SK-N-DZ (cell line): ENCODE measurements at places on chromosomes 12 and 14.

- DNase-seq, result peak; percentile 52
These were observed 110.3 kb downstream of the DICER1 start for GRCh38 chr14:95046711-95047681.

GRCh38 chr12:92987362-92987761 is 58.3 kb upstream of the EEA1 start:
- peak; percentile 55 for DNase-seq

DNA sequence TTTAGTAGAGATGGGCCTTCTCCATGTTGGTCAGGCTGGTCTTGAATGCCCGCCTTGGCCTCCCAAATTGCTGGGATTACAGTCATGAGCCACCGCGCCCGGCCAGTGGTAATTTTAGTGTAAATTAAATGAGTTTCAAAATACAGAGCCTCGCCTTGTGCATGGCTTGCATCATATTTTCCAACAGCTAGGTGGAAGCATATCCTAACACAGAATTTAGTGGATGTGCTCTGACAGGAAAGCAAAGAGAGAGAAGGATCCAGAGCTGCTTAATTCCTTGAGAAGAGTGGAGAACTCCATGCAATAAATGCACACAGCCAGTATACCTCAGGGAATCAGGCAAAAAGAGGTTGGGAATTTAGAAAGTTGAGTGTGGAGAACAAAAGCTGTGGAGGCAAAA is 2.5 kb downstream of the OR6C2 start:
- no peak for DNase-seq

GRCh38 chr12:3168223-3169221 is 91.3 kb downstream of the TSPAN9 start:
- no peak for DNase-seq

DNA sequence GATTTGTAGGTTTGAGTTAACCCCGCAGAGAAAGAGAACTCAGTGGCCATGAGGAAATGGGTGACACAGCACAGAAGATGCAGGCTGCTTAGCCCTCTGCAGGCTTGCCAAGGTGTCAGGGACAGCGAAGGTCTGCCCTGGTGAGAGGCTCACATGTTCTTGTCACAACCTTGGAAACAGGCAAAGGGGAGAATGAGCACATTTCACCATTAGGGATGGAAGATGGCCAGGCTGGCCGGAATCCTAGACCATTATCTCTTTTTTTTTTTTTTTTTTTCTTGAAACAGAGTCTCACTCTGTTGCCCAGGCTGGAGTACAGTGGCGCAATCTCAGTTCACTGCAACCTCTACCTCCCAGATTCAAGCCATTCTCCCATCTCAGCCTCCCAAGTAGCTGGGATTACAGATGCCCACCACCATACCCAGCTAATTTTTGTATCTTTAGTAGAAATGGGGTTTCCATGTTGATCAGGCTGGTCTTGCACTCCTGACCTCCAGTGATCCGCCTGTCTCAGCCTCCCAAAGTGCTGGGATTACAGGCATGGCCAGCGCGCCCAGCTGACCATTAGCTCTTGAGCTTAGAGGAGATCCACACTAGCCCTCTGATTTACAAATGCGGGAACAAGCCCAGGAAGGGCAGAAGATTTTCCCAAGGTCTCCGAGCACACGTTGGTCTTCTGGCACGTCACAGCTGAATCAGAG is 34.6 kb downstream of the LTBP2 start:
- no peak for DNase-seq

DNA sequence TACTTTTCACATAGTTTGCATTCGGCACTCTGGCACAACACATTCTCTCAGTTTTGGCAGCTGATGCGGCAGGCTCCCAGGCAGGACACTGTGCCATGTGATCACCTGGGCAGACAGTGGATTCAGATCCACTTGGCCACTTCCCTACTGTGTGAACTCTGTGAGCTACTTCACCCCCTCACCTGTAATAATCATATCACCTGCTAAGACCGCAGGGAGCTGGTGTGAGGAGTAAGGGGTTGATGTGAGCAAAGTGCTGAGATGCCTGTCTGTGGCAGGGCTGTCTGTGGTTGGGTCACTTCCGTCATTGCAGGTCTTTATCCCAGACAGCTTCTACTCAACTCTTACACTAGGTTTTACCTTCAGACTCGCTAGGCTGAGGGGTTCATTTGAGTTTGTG is 50.4 kb upstream of the AMN start:
- no peak for DNase-seq

- DNase-seq, result no peak
These were observed 11.5 kb downstream of the GPR33 start for GRCh38 chr14:31476131-31476866.

- DNase-seq, result no peak
These were observed 30.0 kb downstream of the POLE start for GRCh38 chr12:132657004-132657727.

DNA sequence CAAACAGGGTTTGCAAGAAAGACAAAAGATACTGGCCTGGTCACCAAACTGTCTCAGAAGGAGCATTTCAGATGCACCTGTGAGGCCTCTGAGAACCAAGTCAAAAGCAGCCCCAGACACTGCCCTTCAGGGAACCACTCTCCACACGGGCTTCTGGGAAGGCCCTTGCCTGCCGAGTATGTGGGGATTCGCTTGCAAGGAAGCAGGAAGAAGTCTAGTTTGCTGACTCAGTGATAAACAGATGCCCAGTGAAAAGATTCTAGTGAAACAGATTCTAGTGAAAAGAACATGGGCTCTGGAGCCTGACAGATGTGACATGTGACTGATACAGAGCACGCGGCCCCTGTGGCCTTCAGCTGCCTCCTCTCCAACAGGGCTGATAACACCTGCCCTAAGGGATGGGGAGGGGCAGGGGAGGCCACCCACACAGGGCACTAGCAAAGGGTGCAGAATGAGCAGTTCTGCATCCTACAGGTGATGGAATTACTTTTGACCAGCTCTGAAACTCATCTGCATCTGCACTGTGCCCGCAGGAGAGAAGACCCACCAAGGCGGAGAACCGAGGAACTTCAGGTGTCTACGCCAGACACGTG is 19.1 kb downstream of the AMN start:
- DNase-seq, result no peak

DNA sequence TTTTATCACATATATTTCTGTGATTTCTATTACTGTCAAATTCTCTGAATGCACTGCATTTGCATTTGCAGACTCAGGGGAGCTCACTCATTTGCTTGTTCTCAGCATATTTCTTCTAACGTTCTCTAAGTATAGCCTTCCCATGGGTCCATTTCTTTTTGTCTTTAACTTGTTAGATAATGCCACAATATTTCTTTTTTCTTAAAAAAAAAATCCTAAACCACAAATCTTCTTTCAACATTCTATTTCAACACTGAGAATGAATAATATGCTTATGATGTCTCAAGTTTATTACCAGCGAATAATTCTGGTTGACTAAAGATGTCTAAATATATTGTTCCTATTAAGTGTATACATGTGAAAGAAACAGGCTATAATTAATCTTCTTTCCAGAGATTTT is 200.2 kb downstream of the ANO6 start:
- DNase-seq, result no peak

DNA sequence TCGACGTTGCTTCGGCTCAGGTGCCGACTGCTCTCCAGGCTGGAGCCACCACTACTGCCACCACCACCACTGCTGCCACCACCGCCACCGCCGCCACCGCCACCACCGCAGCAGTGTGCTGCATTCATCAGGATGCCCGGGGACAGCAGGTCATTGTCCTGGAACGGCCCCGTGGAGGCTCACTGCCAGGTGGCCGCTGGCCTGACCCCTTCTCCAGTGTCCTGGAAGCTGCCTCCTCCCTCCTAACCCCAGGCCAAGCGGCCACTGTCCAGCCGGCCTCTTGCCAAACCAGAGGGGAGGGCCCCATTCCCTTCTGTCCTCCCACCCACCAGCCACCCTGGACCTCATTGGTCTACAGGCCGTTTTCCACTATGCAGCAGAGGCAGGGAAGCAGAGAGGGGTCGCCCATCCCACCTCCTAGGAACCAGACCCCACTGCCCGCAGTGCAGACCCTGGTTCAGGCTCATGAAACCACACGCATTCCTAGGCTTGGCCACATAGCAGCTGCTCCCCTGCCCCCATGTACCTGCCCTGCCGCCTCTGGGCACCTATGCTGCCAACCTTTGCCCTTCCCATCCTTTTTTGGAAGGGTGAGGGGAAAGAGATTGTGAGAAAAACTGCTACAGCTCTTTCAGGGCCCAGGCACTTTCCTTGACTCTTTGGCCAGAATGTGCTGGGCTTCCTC is 15.2 kb downstream of the ARL6IP4 start:
- DNase-seq, result no peak

DNA sequence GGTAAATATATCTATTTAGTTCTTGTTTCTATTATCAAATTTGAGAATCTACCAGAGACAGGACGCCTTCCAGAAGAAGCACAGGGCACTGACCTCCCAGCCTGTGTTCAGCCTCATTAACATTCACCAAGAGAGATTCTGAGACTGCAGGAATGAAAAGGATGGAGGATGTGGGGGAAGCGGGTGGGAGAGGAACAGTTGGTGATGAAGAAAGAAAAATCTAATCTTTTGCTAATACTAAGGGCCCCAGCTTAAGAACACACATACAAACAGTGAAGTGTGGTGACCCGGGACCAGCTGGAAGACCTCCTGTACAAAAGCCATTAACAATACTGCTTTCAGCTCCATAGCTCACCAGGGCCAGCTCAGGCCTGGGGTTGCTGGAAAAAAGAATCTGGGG is 160.5 kb downstream of the NUAK1 start:
- no peak for DNase-seq

GRCh38 chr12:42130672-42131402 is 13.8 kb downstream of the GXYLT1 start:
- DNase-seq, result no peak

GRCh38 chr14:53285064-53285463 is 131.9 kb upstream of the DDHD1 start:
- no peak for DNase-seq
